ENCODE measurements at places on chromosomes 4 and X.

DNA sequence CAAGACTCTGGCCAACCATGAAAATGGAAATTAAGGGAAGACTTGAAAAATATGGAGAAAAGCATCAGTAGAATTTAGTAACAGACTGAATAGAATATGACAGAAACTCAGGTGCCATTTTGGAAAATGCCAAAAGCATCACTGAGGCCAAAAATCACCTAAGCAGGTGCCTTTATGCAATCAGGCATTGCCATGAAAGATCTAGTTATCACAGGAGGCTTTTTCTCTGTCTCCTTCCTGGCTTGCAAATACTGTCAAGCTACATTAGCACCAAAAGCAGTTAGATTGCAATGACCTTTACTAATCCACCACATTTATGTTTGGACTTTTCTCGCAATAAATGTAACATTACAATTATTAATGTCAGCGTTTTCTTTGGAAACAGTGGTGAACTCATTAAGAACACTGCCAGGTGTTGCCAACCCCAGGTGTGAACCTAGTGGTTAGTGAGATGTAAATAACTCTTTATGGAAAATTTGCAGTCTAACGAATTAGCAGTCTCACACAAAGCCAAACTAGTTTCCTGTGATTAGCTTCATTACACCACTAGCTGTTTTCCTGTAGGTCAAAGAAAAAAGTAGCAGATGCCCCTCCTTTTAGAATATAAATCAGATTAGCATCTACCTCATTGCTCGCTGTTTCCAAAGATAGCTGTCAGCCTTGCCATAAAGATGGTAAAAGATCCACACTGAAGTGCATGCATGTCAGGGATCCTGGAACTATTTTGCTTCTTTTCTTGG is 1568.4 kb upstream of the TENM3 start:
- DNase-seq: no peak

DNA sequence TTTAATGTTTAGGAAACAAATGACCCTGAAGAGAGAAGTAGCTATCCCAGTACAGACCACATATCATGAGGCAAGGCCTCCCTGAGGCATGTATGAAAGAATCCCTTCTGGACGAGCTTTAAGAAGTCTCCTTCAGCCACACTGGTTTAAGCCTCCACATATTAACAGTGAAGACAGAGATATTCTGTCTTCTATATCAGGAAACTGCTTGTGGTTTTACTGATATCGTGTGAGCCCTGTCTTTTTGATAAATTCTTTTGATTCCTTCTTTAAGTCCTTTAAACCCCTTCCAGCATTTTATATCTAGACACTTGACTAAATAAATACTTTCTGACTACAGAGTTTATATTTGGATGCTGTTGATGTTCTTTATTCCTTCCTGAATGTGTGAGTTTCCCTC is 45.9 kb upstream of the GPC4 start:
- no peak for DNase-seq

DNA sequence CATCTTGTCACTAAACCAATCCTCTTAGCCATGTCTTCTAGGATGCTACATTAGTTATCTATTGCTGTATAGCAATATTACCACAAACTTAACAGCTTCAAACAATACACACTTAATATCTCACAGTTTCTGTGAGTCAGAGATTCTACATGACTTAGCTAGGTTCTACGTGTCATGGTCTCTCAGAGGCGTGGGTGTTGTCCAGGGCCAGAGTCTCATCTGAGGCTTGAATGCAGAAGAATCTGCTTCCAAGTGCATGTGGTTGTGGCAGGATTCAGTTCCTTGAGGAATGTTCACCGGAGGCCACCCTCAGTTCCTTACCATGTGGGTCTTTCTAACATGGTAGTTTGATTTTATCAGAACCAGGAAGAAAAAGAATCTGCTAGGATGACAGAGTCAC is 26.4 kb downstream of the PPP1R2C start:
- DNase-seq: no peak

GRCh38 chr4:20532116-20532790 is 168.0 kb upstream of the PACRGL start:
- DNase-seq: no peak
